ENCODE measurements at places on chromosomes 12 and 14.
A peak's percentile ranks its signal among the peaks of the same experiment; 100 is the strongest.

DNA sequence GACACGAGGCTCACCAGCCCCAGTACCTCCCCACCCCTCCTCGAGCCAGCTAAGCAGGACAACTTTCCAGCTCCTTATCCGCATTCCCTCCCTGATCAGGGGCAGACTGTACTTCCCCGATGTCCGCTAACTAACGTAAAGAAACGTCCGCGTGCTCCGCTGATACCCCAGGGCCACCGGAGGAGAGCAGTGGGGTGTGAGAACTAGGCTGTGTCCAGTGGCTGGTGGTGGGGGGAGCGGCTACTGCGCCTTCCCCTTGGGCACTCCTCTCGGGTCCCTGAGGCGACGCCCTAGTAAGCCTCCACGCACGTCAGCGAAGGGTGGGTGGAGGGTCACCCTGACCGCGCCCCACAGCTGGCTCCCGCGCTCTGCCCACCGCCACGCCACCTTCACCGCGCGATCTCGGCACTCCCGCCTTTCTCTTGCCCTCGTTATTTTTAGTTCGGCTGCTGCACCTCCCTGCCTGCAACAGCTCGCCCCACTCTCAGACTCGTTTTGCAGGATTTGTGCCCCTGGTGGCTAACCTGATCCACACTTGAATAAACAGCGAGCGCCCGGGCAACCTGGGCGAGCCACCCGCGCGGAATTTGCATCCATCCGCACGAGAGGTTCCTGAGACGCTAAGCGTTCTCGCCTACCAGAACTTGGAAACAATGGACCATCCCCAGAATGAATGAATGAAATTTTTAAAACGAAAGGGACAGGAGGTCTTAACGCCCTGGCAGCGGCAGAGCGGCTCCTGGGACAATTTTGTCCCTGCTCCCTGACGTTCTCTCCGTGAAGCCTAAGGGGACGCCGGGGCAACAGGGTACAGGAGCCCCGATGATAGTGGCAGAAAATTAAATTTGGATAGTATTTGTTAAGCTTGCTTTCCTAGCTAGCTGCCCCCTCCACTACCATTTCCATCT is 6.9 kb upstream of the BMP4 start:
- peak; percentile 52 for DNase-seq

GRCh38 chr14:32076278-32077080 is 625 bp upstream of the ARHGAP5 start:
- peak; percentile 89 for DNase-seq

- DNase-seq, result no peak
Observed at GRCh38 chr14:52053044-52053443, 15.8 kb downstream of the NID2 start.

- DNase-seq, result no peak
Observed at GRCh38 chr12:41697161-41697560, 447.5 kb downstream of the GXYLT1 start.

GRCh38 chr12:122022393-122023338 is 982 bp downstream of the BCL7A start:
- no peak for DNase-seq

- DNase-seq, result no peak
Observed at GRCh38 chr12:112846619-112847018, 55.1 kb downstream of the RPH3A start.

DNA sequence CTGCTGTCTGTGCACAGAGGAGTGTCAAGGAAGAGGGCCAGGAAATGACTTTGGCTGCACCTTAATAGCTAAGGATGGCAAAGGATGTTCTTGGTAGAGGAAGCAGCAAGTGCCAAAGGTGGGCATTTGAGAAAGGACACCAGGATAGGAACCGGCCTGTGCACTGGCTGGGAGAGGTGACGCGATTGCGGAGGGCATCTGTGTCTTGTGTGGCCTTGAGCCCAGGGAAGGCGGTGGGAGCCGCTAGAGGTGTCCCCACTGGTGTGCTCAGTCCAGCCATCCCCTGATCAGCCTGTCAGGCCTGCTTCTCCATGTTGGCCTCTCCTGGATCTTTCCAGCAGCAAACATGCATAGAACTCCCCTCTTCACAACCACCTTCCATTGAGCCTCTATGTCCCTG is 30.2 kb downstream of the PAPLN start:
- no peak for DNase-seq

GRCh38 chr14:101226265-101226602 is 322.7 kb upstream of the RTL1 start:
- DNase-seq, result no peak

- DNase-seq, result no peak
Observed at GRCh38 chr14:68380329-68380741, 412.5 kb downstream of the ZFP36L1 start.

DNA sequence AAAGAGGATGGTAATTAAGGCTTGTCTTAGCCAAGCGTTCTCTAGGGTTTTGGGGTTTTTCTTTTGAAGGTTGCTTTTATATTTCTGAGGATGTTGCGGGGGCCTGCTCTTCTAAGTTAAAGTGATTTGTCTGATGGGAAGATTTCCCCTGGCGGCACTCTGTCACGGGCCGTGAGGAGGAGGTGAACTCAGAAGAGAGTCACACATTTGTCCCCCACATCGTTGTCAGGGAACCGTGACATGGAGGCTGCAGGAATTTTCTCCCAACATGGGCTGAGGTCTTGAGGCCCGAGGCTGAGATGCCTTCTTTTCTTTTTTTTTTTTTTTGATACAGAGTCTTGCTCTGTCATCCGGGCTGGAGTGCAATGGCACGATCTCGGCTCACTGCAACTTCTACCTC is 71.5 kb downstream of the ADGRD1 start:
- no peak for DNase-seq

DNA sequence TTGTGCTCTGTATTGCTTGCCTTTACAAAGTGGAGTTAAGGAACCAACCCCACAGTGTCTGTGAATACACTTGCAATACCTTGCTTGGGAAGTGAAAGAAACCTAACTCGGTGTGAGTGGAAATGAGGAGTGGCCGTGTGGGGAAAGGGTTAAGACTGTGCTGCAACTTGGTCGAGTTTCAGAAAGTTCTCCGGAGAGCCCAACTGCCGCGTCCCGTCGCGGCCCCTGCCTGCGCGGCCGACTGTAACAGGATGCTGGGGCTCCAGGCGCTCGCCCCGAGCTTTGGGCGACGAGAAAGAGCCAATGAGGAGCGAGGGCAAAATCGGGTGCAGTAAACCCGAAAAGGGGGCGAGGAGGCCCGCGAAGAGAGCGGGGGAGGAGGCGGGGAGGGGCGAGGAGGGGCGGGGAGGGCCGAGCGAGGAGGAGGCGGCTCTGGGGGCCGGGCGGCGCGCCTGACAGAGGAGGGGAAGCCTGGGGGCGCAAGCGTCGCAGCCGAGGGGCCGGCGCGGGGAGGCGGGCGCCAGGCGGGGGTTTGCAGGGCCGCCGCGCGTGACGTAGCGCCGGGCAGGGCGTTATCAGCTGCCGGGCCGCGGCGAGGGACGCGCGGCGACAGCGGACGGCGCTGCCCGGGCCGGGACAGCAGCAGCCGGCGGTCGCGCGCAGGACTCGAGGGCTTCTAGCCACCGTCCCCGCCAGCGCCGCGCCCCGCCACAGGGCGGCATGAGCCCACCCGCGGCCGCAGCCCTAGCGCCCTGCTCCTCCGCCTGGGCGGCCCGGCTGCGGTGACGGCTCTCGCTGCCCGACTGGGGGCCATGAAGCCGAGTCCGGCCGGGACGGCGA is at the start of gene DACT1:
TSS of gene DACT1 (plus strand) at position 572 of the 840 bp plus-strand sequence. CDS start at position 813, 241 bp downstream.
- peak; percentile 76 for DNase-seq

GRCh38 chr12:58969237-58969636 is 48.9 kb upstream of the LRIG3 start:
- DNase-seq, result no peak

DNA sequence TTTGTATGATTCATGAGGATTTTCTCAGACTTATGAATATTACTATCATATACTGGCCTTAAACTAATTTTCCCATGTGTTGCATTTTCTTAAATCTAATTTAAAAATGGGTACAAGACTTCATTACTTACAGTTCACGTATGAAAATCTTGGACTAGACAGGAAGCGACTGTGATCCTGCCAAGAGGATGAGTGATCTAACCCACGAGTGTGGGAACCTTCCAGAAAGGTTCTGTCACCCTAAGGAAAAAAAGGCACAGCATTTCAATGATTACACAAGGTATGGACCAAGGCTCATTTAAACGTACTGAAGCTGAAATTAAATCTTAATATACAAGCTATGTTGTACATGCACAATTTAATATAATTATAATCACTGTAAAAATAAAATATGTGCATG is 293.5 kb upstream of the DIO2 start:
- no peak for DNase-seq

- DNase-seq, result no peak
Observed at GRCh38 chr12:18158774-18159557, 69.0 kb upstream of the RERGL start.

- DNase-seq, result no peak
Observed at GRCh38 chr14:96756745-96757144, 40.4 kb upstream of the VRK1 start.

- no peak for DNase-seq
Observed at GRCh38 chr12:96879301-96879700, 27.8 kb upstream of the NEDD1 start.

- no peak for DNase-seq
Observed at GRCh38 chr12:26678697-26679660, 154.0 kb downstream of the ITPR2 start.

GRCh38 chr14:86168371-86168770 is 638.4 kb downstream of the FLRT2 start:
- DNase-seq, result no peak
